Activated CD4-positive, alpha-beta T cell treated with anti-CD3 and anti-CD28 coated beads for 48 hours (primary cell): ENCODE measurements at places on chromosomes 7 and 10.

DNA sequence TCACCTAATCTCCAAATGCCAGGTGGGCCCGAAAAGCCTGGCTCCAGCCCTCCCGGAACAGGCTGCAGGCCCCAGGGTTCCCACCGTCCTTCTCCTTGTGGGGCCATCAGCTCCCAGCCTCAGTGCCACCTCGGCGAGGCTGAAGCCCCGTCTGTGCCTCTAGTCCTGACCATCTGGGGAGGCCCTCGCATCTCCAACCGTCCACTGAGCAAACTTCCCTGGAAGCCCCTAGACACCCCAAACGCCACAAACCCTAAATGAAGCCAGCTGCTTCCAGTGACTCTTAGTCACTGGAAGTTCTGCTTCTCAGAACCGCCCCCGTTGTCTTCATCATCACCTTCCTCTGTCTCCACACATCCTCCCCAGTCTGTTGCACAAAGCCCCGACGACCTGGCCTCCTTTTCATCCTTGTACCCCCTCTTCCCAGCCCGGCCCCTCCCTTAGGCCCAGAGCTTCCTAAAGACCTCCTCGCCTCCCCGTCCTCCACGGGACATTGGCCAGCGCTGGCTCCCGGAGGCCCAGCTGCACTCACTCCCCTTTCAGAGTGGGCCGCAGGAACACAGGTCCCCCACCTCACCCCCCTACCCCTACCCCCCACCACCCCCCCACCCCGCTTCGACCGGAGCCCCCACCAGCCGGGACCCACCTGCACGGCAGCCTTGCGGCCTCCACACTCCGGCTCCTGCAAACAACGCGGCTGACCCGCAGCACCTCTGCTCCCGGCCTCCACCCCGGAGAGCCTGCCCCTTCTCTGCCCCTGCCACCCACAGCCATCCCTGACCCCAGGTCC, 1.1 kb upstream of the DIP2C start:
- peak; percentile 40 for DNase-seq

DNA sequence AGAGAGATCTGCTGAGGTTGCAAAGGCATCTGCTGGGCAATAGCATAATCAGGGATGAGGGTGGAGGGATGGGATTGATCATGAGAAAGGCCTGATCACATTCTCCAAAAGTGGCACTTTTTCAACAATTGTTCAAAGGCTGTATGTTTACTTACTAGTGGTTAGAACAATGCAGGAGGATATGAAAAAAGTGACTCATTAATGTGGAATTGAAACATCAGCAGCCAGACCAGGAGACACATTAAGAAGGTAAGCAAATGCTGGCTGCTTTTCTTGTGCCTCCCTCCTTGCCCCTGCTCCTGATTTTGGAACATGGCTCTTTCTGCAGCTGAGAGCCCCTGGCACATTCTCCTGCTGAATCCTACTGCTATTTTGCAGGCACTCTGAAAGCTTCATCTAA, 63.5 kb downstream of the FAM204A start:
- DNase-seq, result no peak

DNA sequence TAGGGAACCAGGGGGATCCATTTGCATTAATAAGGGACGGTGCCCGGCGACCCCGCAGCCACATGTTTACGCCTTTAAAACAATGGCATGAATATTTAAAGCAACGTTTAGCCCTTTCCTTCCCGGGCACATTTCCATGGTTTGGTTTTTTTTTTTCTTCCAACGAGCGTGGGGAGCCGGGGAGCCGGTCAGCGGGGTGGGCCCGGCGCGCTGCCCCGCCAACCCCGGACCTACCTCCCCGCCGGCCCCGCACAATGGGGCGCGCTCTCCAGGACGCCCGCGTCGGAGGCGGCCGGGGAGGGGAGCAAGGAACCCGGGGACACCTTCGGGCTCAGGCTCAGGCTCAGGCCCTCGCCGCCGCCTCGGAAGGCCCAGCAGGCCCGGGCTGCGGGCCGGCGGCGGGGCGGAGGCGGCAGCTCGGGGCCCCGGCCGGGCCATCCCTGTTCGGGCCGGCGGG, 1.0 kb downstream of the SEPHS1 start:
- peak; percentile 23 for DNase-seq

DNA sequence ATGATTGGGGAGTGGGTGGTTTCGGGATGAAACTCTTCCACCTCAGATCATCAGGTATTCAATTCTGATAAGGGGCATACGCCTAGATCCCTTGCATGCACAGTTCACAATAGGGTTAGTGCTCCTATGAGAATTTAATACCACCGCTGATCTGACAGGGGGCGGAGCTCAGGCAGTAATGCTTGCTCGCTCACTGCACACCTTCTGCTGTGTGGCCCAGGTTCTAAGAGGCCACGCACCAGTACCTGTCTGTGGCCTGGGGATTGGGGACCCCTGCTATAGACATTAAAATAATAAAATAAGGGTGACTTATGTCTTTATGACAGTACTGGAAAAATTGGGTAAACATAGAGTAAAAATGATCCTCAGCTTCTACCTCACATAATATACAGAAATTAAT, 66.1 kb downstream of the SAMD9 start:
- no peak for DNase-seq

DNA sequence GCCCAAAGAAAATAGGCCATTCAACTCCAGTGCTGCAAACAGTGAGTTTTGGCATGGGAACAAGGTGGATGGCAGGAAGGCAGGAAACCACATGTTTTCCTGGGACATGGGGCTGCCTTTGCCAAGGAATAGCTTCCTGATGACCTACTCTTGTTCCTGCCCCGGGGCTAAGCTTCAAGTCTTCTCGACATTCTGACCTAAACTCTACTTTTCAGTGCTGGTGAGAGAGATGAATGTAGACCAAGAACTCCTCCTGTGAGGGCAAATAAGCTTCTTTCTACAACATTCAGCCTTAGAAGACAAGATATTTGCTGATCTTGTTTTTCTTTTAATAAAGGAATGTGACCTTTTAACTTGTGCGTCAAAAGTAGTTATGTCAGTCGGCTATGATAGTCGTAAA, 199.0 kb downstream of the GPR37 start:
- no peak for DNase-seq
